Endothelial cell (in vitro differentiated cells): ENCODE measurements at places on chromosomes 4 and X. TPM values are rescaled to one million over a fixed set of nuclear protein-coding genes. Genes with fewer than 3 reads are reported as not detected.

DNA sequence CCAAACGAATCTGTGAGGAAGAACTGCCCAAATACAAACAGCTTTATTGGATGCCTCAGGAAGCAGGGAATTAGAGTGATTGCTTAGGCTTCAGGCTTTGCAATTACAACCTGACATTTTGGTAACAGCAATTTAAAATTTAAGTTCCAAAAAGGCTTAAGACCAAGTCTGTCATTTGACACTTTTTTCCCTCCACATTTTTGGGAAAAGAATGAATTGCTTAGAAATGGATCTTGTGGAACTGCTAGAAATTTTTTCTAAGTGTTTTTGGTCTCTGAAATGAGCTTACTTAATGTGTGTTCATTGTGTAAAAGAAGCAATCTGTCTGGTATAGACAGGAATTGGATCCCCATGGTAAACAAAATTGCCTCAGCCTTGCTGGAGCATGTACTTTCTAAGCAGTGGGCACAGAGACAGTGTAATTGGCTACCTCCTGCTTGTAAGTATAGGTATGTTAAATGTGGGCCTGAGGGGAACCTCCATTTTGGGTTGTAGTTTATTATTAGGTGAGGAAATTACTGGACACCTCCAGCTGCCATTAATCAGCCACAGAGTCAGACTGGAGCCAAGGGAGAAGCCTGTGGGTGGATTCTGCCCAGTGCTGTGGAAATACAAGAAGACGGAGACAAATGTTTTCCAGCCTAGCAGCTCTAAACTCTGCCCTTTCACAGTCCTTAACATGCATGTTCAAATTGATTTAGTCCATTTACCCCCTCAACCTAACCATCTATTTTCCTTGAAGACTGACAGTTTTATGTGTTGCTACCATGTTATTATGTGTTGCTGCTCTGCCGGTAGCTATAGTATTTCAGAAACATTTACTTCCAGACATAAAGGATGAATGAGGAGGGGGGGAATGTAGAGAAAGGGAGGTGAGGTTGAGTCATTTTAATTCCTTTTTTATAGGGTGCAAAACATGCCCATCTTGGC, 473.0 kb downstream of the SPRY1 start:
- DNase-seq, result no peak

Gene PSAPL1
- not detected for total RNA-seq

Gene TMEM271
- not detected for total RNA-seq

DNA sequence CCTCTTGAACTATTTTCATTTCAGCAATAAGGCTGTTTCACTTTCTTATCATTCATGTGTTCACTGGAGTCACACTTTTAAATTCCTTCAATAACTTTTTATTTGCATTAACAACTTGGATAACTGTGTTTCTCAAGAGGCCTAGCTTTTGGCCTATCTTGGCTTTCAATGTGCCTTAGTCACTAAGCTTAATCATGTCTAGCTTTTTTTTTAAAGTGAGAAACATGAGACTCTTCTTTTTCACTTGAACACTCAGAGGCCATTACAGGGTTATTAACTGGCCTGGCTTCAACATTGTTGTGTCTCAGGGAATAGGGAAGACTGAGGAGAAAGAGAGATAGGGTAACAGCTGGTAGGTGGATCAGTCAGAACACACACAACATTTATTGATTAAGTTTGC, 64.0 kb upstream of the VCX2 start:
- no peak for DNase-seq

Gene SPARCL1
- total RNA-seq, result 3.3 TPM
